Stimulated activated CD8-positive, alpha-beta memory T cell treated with anti-CD3 and anti-CD28 coated beads, Interleukin-7, amount 100 ng/mL, for 24 hours (primary cell): ENCODE measurements at places on chromosomes 3 and 15.

DNA sequence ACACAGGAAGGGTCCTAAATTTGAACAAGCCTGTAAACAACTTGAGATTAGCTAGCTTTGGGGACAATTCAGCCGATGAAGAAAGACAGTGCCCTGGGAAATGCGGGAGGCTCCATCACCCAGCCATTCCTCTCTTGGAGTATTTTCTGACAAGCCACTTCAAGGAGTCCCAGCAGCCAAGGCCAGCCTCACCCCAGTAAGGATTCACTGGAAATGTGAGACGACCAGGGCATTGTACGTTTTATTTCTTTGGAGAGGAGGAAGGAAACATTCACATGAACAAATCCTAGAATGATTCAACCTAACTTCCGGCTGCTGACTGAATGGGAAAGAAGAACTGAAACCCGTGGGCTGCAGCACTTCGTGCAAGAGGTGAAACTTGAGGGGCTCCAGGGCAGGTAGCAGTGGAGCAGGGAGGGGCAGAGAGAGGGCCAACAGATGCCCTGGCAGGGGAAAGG lies 116.4 kb upstream of the ARHGEF3 start:
- no peak for DNase-seq

DNA sequence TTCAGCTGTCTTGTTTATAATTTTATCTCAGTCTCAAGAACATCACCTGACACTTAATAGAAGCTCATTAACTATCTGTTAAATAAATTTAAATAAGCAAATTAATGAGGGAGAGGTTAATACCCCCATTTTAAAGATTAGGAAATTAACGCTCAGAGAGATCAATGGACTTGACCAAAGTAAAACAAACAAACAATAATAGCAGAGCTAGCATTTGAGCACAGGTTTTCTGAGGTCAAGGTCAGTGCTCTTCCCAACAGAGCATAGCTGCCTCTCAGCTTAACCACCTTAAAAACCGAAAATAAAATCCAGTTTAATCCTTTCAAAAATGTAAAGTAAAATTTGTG lies 196.6 kb upstream of the BCL6 start:
- DNase-seq = no peak

- DNase-seq = no peak
These were observed at the start of gene SYNM for GRCh38 chr15:99104788-99105513. TSS of gene SYNM (plus strand) at chr15:99105080. CDS start at chr15:99105200, 120 bp downstream.

GRCh38 chr3:188720215-188720614 lies 451.6 kb upstream of the TPRG1 start:
- no peak for DNase-seq

DNA sequence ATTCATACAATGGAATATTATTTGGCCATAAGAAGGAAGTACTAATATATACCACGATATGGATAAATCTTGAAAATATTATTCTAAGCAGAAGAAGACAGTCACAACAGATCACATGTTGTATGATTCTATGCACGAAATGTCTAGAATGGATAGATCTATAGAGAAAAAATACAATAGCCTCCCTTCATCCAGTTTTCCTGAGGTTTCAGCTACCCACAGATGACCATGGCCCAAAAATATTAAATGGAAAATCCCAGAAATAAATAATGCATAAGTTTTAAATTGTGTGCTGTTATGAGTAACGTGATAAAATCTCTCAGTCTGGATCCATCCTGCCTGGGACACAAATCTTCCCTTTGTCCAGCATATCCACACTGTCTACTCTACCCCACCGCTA lies 162.2 kb upstream of the ST8SIA2 start:
- DNase-seq = no peak

DNA sequence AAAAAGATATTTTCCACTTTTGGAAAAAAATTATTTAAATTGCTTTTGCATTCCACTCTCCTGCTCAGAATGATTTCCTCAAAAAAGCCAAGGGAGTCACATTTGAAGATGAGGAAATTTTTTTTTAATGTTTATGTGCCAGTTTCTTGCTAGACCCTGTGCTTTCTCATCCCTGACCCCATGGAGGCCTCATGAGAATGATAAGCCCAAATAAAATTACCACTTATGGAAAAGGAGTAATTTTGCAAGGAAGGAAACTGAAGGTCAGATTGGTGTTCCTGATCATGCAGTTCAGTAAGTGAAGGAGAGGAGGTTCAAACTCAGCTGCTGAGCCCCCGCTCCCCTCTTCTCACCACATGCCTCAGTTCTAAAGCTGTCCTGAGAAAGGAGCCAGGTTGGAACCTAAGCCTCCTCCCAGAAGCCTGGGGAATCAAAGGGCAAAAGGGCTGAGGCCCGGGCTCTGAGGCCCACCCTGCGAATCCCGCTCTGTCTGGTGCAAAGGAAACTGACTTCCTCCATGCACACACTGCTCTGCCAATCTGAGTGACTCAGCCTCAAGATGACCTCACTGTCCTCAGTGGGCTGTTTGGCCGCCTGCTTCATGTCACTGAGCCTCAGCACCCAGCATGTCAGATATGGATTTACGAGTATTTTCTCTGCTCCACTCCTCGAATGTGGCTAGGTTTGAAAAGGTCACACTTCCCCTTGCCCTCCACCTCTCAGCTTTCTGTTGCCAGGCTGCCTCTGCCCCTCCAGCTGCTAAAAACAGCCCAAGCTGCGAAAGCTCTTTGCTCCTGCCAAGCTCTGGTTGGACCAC lies 56.9 kb upstream of the FLNB start:
- no peak for DNase-seq

GRCh38 chr3:89252016-89252415 lies 144.6 kb downstream of the EPHA3 start:
- no peak for DNase-seq
